NCI-H1048 (cell line): ENCODE measurements at places on chromosomes 5 and 9.
A peak's percentile ranks its signal among the peaks of the same experiment; 100 is the strongest.

DNA sequence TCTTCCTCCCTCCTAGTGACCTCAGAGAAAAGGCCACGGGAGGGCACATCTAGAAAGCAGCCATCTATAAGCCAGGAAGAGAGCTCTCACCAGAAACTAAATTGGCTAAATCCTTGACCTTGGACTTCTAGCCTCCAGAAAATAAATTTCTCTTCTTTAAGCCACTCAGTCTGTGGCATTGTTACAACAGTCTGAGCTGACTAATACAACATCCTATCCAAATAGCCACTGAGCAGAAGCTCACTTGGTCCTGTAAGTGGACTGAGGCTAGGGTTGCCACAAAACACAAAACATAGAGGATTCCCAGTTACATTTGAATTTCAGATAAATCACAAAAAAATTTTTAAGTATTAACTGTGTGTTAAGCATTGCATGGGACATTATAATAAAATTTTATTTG lies 383.4 kb downstream of the MLLT3 start:
- no peak for DNase-seq

GRCh38 chr5:5711592-5711991 lies 289.1 kb downstream of the ICE1 start:
- no peak for DNase-seq

GRCh38 chr9:20805766-20806165 lies 121.7 kb downstream of the FOCAD start:
- no peak for DNase-seq

DNA sequence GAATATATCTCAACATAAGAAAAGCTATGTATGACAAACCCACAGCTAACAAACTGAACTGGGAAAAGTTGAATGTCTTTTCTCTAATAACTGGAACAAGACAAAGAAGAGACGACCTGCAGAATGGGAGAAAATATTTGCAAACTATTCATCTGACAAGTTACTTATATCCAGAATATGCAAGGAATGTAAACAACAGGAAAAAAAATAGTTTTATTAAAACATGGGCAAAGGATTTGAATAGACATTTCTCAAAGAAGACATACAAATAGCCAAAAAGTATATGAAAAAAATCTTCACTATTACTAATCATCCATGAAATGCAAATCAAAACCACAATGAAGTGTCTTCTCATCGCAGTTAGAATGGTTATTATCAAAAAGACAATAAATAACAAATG lies 181.7 kb upstream of the TLX3 start:
- no peak for DNase-seq

GRCh38 chr9:132760057-132760456 lies 89.8 kb downstream of the GTF3C4 start:
- no peak for DNase-seq

DNA sequence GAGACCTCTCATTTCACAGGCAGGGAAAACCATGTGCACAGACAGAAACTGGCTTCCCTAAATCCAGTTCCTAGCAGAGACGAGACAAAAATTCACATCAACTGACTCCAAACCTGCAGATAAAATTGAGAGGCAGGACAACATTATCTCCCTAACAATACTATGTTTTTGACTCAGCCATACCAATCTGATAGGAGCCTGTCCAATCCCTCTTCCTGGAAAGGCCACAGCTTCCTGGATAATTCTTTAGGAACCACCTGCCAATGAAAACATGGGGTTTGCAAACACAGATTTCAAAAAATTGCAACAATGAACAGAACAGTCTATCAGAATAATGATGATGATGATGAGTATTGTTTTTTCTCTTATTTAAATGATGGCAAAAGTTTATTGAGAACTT lies 22.4 kb downstream of the SH3TC2 start:
- DNase-seq: no peak

DNA sequence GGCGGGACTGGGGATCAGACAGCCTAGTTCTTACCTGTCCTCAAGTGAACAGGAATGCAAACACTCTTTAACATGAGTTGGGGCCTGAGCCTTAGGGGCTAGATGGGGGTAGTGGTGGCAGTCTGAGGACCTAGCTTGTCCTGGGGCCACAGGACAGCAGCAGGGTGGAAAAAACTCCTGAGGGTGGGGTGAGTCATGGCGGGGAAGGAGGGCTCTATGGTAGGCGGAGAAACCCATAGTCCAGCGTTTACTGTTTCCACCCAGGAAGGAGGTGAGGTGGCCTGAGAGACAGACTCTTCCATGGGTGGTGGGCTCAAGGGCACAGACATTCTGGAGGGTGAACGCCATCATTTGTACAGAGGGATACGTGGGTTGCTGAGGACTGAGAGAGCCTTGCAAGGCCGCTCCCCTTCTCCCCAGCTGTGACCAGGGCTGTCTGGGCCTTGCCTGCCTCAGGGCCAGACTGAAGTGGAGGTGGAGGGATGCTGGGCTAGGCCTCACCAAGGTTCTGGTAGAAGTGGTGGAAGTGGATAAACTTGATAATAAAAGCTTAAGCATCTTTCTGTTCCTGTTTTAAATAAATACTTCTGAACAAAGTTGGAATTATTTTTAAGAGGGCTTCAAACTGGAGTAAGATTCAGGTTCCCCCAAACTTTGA lies 1.1 kb upstream of the TSPAN17 start:
- no peak for DNase-seq

GRCh38 chr9:132241840-132242620 lies 80.2 kb downstream of the NTNG2 start:
- peak; percentile 18 for DNase-seq

DNA sequence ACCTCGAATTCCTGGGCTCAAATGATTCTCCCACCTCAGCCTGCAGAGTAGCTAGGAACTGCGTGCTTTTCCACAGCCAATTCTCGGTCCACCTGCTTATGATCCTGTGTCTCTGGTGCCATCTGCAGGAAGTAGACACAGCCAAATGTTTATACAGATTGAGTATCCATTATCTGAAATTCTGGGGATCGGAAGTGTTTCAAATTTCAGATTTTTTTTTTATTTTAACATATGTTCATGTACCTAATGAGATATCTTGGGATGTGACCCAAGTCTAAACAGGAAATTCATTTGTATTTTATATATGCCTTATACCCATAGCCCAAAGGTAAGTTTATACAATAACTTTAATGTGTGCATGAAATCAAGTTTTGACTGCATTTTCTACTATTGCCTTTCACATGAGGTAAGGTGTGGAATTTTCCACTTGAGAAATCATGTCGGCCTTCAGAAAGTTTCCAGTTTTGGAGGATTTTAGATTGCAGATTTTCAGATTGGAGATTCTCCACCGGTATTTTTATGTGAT lies 89.5 kb downstream of the ESM1 start:
- DNase-seq: no peak

DNA sequence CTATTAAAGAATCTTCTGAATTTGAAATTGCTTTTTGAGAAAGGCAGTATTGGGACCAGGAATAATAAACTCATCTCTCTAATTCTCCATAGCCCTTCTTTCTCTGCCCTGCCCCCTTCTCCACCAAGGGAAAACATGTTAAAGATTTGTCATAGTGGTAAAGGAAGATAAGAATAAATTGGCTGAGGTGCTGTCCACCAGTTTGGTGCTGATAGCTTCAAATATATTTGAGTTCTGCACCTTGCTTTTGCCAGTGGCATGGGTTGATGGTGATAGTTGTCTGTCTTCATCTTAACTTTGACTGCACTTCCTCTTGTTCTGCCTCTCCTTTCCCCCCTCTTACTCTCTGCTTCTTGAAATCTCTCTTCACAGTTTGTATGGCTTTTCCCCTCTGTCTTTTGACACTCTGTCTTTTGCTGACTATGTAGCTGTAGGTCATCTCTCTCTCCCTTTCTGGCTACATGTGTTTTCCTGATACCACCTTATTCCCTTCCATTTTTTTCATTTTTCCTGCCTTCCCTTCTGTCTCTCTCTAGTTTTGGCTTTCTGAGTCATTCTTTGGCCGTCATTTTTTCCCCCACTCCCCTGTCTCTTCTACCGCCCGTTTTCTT lies 56.6 kb downstream of the NDUFS4 start:
- DNase-seq: no peak

- DNase-seq: no peak
Observed at GRCh38 chr9:83473488-83473971, 64.7 kb downstream of the FRMD3 start.

GRCh38 chr5:17929171-17929570 lies 294.9 kb downstream of the TAF11L14 start:
- DNase-seq: no peak

DNA sequence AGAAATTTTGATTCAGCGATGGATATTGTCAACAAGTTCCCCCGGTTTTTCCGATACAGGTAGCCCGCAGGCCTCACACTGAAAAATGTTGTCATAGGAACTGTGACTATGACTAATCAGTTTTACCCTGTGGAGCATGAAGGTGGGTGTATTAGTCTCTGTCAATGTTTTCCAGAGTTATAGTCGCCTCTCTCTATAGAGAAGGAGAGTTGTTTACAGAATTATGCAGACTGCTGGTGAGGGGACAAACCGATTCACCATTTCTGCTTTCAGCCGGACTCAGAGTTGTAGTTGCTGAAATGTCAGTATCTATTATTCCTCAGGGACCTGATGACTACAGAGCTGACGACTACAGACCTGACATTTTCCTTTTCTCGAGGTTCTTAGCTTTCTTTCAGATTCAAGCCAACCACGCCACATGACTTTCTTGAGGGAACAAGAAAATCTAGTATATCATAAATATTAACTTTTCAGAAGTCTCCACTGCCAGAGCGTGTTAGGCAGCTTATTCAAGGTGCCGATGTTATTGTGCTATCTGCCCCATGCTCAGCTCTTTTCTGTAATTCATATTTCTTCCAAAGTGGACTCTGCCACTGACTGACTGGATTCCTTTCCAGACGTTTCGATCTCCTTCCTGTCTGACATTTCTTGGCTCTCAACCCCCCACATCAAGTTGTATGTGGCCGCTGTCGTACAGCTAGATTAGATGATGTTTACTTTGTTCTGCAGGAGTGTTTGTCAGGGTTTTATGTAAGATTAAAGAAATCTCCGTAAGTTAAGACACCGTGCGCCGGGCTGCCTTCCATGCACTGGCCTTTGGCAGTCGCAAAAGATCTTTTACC lies 178.1 kb downstream of the FGF1 start:
- no peak for DNase-seq

DNA sequence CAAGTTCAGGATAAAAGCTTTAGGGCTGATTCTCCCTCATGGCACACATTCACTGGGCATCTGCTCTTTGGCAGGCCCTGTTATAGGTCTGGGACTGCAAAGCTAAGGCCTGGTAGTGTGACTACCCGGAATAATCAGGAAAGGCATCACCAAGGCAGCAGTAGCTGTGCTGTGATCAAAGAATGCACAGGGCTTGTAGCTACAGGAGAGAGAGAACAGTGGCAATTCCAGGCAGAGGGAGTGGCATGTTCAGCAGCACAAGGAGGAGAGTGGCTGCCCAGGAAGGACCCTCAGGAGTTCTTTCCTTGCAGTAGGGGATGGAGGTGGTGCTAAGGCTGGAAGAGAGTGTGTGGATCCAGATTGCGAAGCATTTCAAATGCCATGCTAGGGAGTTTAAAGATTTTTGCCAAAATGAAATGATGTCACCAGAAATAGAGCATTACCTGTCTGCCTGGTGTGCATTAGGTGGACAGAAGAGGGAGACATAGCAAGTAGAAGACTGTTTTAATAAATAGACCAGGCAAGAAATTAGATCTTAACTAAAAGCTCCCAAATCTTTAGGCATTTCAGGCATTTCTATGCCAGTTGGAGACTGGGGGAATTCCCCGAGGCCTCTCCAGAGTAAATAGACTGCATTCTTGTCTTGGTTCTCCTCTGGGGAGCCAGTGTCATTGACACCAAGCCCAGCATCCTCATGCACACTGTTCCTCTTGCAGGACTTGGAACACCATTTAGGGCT lies 69.1 kb downstream of the GPR21 start:
- no peak for DNase-seq

- DNase-seq: no peak
Observed at GRCh38 chr9:27856054-27856453, 282.8 kb upstream of the C9orf72 start.

GRCh38 chr9:73011181-73011750 lies 58.4 kb upstream of the ALDH1A1 start:
- DNase-seq: no peak

DNA sequence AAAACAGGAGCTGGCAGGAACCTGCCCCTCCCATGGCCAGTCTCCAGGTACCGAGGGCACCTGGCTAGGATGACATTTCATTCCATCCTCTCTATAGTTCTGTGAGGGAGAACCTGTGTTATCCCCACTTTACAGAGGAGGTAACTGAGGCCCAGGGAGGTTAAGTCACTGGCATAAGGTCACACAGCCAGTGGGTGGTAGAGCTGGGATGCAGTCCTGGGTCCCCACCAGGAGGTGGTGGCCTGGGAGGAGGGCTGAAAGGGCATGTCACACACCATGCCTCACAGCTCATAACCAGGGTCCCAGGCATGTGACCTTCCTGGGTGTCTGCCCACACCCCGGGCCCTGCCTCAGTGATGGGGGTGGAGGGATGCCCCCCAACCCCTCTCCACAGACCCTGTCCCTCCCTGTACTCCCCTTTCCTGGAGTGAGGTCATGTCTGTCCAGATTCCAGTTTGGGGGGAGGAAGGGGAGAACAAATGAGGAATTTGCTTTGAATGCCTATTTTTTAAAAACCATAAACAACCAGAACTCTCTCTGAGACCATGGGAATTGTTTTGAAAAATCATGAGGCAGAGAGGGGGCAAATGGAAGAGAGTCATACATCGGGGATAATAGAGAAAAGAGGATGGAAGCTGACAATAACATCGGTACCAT lies 77.7 kb upstream of the STXBP1 start:
- no peak for DNase-seq

GRCh38 chr9:128503870-128504269 lies 649 bp upstream of the GLE1 start:
- no peak for DNase-seq

DNA sequence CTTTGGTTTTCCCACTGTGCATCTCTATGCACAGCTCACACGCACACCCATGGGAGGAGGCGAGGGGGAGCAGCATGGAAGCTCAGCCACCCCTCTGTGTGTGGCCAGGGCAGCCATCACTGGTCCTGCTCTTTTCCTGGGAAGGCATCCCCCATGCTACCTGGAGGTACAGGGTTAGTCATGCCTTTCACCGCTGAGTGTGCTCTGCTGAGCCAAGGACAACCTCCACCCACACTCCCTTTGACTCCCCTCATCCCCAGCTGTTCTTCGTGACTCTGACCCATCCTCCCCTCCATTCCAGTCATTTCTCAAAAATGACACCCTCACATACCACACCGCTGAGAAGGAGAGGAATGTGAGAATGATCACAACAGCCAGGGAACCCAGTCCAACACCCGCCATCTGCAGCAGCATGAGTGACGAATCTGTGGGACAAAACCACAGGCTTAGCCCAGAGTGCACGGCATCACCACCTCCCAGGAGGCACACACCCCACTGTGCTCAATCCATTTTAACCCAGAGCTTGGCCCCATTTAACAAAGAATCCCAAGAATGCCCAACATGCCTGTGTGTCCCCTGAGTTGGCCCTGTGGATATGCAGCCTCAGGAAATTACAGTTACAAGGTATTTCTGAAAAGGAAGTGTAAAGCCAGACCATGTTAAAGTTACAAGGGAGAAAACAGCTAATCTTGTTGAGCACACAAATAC lies 133.4 kb downstream of the SUSD1 start:
- no peak for DNase-seq

GRCh38 chr5:122022966-122023365 lies 55.1 kb downstream of the LOX start:
- no peak for DNase-seq
